Fibroblast of upper back skin (primary cell): ENCODE measurements at places on chromosomes 6 and 20.

GRCh38 chr6:129368970-129369369, 341.0 kb downstream of the ARHGAP18 start:
- DNase-seq = no peak

- DNase-seq = no peak
These were observed 1374.4 kb upstream of the MAP3K7 start for GRCh38 chr6:91961236-91961635.

DNA sequence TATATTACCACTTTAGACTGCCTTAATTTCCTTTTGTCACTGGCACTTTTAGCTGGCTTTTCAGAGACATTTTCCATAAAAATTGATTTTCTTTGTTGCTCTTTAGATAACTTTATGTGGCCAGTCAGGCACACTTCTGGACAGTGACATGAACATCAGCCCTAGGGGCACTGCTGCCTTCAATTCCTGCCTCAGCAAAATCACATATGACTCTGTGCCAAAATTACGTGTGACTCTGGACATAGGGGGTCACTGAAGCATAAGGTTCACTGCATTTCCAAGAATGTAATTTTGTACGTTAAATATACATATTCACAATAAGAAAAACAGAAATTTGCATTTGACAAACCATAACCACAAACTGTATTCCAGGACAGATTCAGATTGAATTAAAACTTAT, 66.5 kb downstream of the ESF1 start:
- DNase-seq = no peak

DNA sequence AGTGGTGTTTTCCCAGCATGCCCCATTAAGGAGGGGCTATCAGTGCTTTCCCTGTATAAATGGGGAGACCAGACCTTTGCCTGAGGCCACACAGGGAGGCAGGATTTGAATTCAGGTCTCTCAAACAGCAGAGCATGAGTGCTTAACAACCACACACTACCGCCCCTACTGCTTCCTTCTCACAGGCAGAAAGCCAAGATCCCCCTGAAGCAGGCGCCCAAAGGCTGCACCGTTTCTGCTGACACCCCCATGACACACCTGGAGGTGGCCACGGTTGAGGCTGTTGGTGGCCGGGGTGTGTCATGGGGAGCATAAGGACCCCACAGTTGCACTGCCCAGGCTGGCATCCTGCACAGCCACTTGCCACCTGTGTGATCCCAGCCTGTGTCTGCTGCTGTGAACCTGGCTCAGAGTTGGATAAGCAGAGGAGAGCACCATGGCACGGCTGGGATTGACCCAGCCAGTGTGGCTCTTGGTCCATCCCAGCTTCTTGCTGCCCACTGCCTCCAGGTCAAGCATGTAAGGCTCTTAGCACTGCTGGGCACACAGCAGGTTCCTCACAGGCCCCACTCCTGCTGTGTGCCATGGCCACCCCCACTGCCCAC, 28.3 kb downstream of the PCK1 start:
- DNase-seq = no peak

DNA sequence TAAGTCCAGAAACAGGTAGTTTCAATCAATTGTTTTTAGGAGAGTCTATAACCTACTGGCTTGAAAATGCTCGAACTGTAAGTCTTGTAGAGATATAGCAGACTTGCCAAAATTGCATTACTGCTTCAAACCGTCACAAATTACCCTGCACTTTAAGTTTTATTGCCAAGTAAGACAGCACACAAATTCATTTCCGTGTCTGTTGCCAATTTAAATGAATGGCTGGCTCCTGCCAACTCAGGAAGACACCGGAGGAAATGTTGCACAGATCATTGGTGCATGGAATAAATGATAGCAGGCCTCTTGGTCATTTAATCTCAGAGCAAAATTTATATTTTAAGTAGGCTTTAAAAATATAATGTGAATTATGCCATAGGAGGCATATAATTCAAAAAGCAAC, 438.1 kb downstream of the HACE1 start:
- no peak for DNase-seq

DNA sequence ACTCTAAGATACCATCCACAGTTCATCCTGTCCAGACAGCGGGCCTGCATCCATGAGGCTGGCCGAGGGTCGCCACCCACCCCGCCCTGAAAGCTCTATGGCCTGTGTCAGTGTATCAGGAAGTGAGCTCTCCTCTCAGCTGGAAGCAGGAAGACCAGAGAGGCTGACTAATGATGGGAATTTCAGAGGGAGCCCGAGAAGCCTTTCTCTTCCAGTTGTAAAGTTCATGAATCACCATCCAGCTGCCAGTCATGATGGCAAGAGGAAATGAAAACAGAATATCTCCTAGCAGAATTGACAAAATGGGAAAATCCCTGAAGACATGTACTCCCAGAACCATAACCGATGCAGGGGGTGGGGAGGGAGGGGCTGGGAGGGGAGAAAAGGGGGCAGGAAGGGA, 109.6 kb upstream of the RPS6KA2 start:
- DNase-seq = peak; percentile 64

DNA sequence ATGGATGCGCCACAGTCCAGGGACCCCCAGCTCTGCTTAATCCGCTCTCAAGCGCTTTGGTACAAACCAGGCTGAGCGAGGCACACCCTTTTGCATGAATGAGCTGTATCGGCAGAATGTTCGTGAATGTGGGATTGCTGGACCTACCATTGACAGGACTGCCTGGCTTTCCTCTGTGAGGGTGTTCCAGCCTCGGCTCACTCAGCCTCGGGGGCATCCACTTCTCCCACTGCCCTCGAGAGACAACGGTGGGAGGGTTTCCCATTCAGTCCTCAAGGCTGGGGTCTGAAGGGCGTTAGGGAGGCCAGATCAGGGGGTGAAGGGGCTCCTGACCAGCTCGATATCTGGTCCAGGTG, 17.4 kb downstream of the MDFI start:
- no peak for DNase-seq

DNA sequence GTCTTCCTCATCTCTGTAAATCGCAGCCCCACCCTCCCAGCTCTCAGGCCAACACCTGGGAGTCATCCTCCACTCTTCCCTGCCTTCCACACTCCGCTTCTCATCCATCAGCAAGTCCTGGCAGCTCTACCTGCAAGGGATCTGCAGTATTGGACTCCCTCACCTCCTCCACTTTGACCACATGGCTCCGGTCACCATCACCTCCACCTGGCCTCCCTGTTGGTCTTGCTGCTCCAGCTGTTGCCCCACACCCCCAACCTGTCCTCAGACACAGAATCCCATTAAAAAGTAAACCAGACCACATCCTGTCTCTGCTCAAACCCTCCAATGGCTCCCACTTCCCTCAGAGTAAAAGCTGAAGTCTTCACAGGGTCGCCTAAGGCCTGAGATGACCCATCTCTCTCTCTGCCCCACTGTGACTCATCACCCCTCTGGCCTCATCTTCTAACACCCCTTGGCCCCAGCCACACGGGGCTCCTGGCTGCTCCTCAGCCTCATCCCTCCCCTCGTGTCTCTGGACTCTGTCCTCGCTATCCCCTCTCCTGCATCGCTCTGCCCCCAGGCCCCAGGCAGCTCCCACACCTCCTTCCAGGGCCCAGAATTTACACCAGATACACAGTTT, 185.1 kb upstream of the SULF2 start:
- DNase-seq = peak; percentile 19

DNA sequence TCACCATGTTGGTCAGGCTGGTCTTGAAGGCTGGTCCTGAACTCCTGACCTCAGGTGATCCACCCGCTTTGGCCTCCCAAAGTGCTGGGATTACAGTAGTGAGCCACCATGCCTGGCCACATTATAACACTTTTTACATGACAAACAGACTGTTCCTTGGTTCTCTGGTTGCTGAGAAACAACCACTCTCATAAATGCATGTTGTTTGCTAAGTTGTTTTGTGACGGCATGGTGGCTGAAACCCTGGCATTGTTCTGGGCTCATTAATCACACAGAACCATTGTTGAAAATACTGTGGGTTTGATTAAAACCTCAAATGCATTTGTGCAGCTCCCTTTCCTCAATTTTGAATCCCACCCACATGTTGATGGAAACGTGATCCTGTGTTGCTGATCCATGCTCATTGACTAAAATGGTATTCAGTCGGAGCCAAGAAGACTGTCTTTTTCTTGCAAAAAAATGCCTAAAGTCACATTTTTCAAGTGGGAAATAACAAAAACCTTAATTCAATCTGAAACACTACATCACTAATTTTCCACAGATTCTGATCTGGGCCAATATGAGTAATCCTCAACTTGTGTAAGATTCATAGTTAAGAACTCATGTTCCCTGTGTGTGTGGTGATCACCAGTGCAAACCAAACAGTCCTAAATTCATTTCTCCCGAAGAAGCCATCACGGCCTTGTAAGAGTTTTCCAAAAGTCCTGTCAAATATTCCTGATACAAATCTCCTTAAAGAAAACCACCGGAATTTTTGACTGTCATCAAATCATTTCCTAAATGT, 132.8 kb downstream of the FNDC1 start:
- no peak for DNase-seq

GRCh38 chr6:130928158-130928912, 101.1 kb downstream of the SMLR1 start:
- no peak for DNase-seq

GRCh38 chr20:15251171-15251570, 913.8 kb upstream of the FLRT3 start:
- no peak for DNase-seq

GRCh38 chr6:142944124-142945048, 590 bp downstream of the HIVEP2 start:
- peak; percentile 92 for DNase-seq
